ENCODE measurements at places on chromosomes 11 and 22.

- no peak for DNase-seq
Observed at GRCh38 chr11:130769782-130770535, 146.3 kb downstream of the SNX19 start.

GRCh38 chr11:62888406-62888805, 7.7 kb downstream of the SLC3A2 start:
- no peak for DNase-seq

GRCh38 chr22:50311606-50312351, 4.3 kb upstream of the PLXNB2 start:
- DNase-seq, result no peak

GRCh38 chr11:60069450-60069849, 13.0 kb downstream of the MS4A3 start:
- no peak for DNase-seq

DNA sequence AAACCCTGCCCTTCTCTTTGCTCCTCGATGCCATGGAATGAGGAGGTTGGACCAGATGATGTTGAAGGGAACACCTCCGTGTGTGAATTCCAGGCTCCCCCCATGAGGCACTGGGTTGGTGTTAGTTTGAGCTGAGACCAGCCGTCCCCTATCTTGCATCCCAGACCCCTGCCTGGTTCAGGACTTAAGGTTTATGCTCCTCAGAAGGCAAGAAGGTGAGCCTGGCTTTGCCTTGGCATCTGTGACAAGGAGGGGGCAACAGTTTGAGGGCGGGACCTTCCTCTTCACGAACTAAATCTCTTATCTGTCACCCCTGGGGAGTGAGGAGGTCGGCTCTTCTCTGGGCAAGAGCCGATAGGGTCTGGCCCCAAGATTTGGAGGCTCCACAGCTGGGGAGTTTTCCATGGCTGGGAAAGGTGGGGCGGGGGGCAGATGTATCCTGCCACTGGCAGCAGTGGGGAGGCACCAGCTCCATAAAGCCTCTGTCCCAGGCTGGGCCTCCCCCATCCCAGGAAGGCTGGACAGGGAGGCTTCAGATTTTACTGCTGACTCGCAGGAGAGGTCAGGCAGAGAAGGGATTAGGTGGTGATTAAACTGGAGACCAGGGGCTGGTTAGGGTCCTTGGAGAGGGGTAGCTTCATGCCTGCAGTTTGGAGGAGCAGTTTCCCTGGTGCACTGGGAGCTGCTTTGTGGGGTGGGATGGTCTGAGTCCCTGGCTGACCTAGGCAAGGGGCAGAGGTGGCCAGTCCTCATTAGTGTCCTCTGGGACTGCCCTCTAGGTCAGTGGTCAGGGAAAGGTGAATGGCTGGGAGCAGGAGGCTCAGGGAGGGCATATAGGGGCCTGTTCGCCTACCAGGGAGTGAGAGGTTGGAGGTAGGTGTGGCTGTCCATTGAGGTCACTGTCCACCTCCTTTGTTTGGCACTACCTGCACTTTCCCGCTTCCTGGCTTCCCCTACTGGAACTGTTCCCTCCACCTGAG, 1.1 kb downstream of the SEC14L2 start:
- DNase-seq, result no peak

DNA sequence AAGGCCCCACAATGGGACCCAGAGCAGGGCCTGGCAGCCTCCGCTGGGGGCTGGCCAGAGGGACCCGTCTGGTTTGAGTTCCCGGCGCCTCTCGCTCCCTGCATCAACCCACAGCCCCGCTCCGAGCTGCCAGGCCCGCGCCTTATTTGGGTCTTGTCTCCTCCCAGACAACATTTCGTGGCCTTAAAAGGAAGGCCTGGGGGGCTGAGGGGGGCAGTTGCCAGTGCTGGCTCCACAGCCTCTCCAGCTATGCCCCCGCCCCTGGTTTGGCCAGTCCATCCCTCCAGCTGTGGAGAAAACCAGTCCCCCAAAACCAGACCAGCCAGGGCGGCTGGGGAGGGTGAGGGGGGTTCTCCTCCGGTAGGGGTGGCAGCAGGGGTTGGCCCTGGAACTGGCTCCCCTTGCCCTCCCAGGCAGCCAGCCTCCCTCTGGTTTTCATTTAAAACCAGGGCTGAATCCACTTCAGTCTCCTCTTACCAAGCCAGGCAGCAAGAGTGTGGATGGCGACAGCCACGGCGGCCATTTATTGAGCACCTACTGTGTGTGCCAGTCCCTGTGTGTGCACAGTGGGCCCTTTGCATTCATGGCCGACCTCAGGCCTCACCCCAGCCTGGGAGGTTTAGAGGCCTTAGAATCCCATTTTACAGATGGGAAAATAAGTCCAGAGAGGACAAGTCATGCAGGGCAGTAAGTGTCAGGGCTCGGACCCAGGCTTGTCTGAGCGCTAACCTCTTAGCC, 18.6 kb downstream of the EMID1 start:
- no peak for DNase-seq

DNA sequence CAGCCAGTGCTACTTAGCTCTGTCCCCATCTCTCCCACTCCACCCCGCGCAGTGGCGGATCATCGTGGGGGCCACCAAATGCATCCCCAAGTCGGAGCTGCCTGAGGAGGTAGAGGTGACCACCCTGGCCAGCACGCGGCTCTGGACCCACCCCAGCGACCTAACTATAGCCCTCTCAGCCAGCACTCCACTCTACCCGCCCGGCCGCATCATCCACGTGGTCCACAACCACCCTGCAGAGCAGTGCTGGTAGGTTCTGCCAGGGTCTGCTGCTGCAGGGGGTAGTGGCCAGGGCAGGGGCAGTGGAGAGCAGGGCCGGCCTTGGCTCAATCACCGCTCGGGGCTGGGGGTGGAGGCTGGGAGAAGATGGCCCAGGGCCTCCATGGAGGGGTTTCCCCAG, 13.0 kb upstream of the MYRF start:
- DNase-seq, result no peak

GRCh38 chr11:72678524-72678923, 4.3 kb upstream of the PDE2A start:
- DNase-seq, result no peak
